ENCODE measurements at places on chromosomes 16 and 17.
A peak's percentile ranks its signal among the peaks of the same experiment; 100 is the strongest.

- no peak for DNase-seq
These were observed 1.1 kb downstream of the IFT20 start for GRCh38 chr17:28334171-28334570.

GRCh38 chr17:48618256-48618896 is 3.3 kb upstream of the HOXB8 start:
- peak; percentile 58 for DNase-seq

DNA sequence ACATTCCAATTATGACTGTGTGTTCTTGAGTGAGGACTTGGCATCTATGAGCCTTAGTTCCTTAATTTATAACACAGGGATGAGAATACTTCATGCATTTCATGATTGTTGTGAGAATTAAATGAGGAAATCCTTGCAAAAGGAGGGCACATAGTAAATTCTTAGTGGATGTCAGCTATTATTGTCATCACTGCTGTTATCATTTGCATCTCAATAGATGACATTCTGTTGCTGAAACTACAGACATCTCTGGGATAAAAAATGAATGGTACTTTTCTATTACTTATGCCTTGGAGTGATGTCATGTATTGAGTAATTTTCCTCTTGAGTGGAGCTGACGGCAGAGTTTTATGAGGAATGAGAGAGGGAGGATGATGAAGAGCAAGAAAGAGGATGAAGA is 184.4 kb upstream of the CDH11 start:
- no peak for DNase-seq

DNA sequence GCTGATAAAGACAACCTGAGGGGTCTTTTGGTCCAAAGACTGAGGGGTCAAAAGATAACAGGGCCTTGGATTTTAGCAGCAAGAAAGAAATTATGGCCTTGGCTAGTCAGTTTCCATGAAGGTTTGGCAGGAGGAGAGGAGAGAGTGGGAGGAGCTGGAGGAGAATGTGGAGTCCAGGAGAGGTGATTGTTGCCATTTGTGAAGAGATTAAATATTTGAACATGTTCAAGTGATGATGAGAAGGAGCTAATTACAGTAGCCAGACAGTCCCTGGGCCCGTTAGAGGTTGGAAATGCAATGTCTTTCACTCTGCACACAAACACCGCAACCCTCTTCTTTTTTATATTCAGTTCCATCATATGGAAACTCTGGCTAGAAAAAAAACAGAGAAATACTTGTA is 68.6 kb downstream of the TNRC6C start:
- no peak for DNase-seq

GRCh38 chr16:89303617-89304016 is 86.1 kb downstream of the ZNF778 start:
- DNase-seq, result no peak

DNA sequence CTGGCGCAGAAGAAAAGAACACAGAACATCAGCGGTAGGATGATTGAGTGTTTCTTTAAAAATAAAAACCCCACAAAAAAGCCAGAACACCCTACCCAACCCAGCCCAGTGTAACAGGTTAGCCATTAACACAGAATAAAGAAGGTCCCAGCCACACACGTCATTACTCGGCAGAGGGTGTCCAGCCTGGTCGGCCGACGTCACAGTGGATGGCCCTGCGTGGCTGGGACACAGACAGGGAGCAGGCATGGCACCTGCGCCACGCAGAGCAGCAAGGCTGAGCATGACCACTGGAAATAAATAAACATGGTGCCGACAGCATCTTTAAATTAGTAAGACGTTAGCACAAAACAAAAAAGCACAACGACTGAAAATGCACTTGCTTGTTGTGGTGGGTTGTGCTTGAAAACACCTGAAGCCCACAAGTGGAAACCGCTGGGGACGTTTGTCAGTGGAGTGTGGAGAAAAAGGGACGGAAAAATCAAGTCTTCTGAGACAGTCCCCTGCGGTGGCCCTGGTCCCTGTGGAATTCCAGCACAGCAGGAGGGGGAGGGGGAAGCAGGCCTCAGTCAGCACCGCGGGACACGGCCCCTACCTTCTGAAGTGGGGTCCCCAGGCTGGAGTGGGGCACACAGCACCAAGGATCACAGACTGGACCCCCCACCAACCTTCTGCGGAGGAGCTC is 39.2 kb downstream of the SLC7A5 start:
- no peak for DNase-seq

- no peak for DNase-seq
These were observed 3.1 kb upstream of the MED11 start for GRCh38 chr17:4728124-4728523.

GRCh38 chr16:14476183-14476582 is 153.9 kb downstream of the PARN start:
- DNase-seq, result no peak

DNA sequence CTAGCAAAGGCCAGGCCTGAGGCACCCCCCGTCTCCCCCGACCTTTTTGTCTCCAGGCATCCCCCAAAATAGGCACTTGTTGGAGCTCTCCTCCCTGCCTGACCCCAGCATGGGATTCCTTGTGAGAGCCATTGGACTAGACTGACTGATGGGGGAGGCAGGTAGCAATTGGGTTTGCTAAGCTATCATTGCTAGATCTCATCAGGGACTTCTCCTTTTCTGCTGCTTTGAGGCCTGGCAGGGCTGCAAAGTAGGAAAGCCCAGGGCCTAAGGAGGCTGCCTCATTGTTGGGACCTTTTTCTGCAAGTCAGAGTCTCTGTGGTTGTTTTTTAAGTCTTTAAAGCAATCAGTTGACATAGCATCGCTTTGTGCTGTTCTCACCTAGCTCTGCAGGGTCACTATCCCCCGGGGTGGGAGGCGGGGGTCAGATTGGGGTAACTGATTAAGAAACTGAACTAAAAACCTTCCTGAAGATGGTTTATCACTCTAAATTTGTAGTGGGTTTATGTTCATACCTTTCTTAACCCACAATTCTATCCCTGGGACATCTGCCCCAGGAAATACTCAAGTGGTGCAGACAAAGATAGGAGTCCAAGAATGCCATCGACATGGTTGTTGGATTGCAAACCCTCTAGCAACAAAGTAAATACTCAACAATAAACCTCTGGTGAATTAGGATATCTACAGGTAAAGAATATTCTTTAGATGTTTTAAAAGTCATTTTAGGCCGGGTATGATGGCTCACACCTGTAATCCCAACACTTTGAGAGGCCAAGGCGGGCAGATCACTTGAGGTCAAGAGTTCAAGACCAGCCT is 28.0 kb downstream of the LLGL2 start:
- DNase-seq, result no peak

DNA sequence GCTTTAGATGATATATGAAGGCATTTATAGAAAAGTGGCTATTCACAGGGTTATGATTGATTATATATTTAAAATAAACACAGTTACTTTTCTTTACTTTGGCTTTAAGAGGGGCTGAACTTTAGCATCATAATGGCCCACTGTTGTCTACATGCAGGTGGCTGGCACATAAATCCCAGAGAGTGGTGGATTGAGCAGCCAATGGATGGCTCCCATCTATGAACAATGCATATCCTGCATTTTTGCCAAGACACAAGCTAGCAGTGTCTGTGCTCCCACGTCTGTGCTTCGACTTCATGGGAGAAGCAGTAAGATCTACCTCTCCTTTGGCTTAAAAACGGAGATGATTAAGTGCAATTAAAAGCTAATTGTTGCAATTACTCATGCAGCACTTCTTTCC is 373.2 kb upstream of the CDH11 start:
- no peak for DNase-seq

DNA sequence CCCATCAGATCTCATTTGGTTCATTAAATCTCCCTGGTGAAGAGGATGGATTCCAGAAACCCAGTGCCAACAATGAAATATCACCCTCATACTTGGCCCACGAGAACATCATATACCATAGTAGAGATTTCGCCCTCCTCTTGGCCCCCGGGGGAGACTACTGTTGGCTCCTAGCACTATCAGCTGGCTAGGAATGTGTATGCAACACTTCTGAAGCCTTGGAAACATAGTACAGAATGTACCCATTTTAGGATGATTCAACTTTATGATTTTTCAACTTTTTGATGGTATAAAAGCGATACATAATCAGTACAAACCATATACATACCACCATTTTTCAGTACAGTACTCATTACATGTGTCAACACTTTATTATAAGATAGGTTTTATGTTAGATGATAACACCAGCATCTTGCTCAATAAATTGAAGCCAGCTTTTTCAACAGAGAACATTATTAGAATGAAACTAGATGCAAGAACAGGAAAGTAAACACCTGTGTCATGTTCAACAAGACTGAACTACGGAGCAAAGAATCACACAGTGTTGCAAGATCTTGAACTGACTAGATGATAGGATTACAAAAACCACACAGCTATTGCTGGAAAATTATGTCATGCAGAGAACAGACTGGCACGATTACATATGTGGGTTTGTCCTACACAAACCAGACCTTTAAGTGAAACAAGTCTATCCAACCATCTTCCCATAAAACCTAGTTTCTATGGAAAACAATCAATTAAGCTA is 17.2 kb downstream of the RSL1D1 start:
- no peak for DNase-seq

GRCh38 chr17:9702914-9703780 is 57.8 kb downstream of the USP43 start:
- no peak for DNase-seq

DNA sequence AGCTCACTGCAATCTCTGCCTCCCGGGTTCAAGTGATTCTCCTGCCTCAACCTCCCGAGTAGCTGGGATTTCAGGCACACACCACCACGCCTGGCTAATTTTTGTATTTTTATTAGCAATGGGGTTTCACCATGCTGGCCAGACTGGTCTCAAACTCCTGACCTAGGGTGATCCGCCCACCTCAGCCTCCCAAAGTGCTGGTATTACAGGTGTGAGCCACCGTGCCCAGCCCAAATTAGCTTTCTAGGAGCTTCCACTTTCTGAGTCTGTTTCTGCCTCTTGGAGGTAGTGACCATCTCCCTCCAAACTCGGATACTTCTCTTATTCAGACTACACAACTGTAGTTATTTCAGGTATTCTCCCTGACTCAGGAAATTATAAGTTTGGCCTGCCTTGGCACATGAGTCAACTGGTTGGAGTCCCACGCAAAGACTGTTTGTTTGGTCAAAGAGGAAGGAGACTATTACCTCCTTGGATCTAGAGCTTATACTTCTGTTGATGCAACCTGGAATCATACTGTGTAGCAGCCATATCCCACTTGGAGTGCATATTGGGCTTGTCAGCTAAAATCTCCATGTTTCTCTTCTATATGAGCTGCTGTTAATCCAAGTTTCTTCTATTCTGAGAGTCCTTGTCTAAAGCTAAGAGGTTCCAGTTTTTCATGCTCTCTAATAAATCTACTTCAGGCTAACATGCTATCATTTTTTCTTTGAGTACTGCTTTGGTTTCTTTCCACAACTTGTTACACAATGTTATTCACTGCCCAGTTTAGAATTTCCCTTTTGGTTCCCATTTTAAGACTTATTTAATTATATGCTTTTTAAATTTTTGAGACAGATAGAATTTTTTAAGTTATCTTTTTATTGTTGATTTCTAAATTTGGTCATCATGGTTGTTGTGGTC is 7.5 kb downstream of the IL4R start:
- no peak for DNase-seq

DNA sequence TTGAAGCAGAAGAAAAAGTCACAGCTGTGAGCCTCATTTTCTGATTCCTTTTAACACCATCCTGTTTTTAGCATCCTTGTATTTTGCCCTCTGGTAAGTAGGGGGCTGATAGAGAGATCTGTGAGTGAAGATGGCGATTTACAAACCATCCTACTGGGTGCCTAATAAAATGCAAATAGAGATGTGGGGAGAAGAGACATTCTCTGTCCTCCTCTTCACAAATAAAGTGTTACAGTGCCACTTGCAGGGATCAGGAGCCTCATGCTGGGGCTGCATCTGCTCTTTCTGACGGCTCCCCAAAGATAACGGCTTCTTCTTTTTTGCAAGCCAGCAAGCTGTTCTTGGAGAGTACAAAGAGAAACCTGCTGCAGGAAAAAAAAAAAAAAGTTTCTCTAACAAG is 418.6 kb downstream of the TOX3 start:
- no peak for DNase-seq

DNA sequence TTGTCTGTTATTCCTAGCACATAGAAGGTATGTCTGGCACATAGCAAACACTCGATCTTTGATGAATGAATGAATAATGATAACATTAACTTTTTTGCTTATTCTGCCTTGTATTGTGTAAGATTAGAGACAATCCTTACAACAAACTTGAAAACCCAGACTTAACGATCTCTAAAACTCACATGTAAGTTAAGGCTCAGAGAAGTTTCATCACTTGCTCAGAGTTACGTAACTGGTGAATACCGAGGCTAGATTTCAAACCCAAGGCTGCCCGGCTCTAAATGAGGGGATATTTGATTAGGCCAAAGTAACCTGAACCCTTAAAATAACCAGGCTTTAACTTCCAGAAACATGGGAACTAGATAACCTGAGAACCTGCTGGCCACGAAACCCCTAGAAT is 22.3 kb downstream of the CAPNS2 start:
- DNase-seq, result no peak

DNA sequence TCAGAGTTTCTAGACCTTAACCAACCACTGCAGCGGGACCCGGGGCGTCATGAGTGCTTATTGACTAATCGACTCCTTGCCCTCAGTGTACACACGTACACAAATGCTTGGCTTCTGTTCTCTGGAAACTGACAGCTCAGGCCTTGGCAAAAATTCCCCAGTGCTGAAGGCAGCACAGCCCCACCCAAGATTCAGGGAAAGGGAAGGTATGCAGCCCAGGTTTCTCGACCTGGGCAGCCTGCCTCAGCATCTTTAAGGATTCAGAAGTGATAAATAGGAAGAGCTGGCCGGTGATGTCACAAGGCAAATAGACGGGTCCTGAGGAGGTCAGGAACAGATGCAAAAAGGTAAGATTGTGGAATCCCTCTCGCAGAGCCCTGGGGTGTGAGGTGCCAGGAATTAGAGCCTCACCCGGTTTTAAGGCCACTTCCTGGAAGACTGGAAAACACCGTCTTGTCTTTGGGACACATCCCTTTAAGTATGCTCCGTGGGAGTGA is 9.0 kb upstream of the CDH3 start:
- no peak for DNase-seq

DNA sequence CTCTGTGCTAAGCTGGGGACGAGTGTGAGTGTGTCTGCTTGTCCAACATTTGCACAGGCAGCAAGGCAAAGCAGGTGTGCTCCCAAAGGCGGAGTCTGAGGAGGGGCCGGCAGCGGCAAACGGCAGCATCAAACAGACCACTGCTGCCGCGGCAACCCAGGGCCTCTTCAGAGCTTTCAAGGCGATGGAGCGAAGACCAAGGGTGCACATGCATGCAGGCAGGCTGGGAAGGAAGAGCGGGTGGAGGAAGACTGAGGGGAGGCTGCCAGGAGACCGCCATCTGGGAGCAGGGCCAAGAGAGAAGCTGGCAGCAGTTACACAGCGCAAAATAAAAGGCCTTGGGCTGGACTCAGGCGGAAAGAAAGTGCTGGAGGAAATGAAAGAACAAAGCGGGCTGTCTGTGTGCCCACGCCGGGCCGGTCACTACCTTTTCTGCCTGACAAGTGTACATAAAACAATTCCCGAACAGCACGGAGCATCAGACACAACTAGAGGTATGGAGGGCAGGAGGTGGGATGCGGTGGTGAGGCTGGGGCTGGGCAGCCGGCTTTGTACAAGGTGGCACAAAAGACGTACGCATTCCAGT is 8.5 kb downstream of the TIMM22 start:
- DNase-seq, result no peak

All from activated naive CD8-positive, alpha-beta T cell treated with anti-CD3 and anti-CD28 coated beads, Interleukin-2, amount 50 U/mL, for 16 hours (primary cell).